ENCODE measurements at places on chromosomes 6 and 20.

DNA sequence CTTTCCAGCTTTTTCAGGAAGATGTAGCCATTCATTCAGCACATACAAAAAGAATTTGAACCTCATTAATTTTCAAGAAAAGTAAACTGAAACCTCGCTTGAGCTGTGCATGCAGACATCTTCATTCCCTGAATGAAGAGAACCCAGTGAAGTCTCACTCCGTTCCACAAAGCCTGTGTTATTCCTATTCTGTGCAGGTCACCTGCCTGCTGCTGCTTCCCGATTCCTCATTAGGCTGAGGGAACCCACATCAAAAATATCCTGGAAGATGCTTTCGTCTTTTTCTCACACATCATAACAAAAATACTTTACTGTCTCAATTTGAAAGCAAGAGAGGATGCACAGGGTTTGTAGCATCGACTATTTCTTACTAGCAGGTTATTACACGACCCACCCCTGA, 40.1 kb downstream of the TRMT6 start:
- no peak for DNase-seq

- DNase-seq = no peak
Observed at GRCh38 chr6:11758878-11759277, 19.7 kb downstream of the ADTRP start.

GRCh38 chr6:161747506-161747905, 473.6 kb upstream of the AGPAT4 start:
- DNase-seq = no peak

DNA sequence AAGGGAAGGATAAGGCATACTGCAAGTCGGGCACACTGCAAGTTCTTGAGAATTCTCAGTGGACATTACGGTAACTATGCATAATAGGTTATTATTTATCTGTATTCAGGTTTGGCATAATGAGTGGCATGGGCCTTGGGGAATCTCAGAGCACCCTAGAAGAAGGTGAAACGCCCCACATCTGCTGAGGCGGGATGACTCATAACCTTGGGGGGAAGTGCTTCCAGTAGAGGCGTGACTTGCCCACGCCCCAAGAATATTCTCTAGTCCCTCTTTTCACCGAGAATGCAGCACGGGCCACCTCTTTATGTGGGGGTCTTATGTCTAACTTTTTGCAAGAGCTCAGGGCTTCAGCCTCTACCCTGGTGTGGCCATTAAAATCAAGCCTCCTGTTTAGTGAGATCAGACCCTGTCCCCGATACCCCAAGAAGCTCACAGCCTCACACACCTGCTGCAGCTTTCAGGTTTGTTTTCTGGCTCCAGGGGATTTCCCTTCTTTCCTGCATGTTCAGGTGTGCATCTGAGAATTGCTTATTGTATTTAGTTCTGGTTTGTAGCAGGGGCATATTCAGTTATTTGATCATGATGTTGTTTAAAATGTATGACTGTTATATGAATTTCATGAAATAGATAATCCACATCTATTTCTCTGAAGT, 19.1 kb downstream of the ZFP64 start:
- DNase-seq = no peak

DNA sequence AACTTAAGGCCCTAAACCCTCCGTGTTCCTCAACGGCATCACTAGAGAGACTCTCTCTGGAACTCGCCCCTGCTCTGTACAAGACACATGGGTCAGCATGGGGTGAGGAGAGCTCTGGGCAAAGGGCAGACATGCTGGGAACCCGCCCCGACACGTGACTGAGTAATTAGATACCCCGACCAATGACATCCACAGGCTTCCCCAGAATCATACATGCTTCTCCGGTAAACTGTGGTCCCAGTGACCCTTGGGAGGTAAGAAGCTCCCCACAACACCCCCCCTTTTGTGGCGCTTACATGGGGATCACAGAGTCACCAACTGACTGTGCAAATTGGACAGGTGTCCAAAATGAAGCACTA, 31.7 kb upstream of the RPS6KA2 start:
- no peak for DNase-seq

DNA sequence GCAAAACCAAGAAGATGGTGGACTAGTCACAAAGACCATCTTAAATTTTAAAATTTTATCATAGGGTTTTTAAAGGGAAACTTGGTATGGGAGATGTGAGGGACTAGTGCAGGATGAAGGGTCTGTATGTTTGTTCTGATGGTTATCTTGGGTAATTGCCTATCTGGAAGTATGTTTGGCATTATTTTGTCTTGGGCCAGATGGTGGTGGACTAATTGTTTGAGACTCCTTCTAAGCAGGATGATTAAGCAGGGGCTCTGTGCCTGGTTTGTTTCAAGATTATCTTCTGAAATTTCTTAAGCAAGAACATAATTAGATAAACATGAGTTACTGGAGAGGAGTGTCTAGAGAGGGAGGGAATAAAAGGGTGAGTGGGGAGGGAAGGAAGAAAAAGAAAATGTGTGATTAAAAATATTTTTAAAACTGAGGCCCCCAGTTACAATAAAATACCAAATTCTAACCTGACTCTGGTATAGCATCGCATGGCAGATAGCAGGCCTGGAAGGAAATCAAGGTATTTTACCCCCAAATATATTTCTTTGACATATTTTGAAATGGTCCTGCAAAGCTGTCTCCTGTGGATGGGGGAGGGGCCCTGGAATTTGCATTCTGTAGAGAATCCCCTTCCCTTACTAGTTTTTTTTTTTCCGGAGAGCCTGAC, 49.9 kb upstream of the FAM184A start:
- DNase-seq = no peak

DNA sequence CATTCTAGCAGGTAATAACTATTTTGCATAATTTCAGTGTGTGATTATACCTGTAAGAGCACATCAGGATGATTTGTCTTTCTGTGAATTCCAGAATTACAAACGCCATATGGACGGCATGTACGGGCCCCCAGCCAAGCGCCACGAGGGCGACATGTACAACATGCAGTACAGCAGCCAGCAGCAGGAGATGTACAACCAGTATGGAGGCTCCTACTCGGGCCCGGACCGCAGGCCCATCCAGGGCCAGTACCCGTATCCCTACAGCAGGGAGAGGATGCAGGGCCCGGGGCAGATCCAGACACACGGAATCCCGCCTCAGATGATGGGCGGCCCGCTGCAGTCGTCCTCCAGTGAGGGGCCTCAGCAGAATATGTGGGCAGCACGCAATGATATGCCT, 122.7 kb downstream of the TMEM242 start:
- no peak for DNase-seq

DNA sequence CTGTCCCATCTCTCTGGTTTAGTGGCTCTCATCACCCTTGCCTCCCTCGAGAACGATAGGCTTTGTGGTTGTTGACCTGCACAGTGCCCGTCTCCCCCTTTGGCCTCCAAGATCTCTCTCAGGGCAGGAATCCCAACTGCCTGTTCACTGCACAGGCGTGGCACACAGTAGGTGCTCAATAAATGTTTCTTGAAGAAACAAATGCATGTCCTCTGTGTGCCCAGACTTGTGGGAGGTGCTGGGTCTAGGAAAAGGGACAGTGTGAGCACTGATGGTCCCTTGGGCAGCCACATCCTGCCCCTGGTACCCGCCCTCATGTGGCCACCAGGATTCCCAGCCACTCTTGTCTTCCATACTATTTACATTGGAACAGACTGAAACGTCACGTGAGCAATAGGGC, 2.6 kb upstream of the BPIFB6 start:
- DNase-seq = no peak

DNA sequence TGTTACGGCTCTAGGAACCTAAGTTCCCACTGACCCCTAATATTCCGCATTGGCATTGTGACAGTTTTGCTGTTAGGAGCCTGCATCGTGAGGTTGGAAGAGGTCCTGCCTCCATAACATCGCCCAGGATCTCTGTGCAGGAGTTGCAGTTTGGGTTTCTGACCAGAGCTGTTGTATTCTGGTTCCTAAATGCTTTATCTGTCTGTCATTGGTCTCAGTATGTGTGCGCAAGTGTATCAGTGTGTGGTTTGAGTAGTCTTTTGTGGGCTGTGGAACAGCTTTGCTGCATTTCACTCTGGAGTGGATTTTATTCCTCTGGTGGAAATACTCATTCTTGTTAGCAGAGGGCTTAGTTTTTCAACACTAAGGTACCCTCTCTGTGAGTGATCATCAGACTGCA, 95.6 kb downstream of the CDYL start:
- DNase-seq = no peak

GRCh38 chr20:34332262-34332920, 29.2 kb upstream of the AHCY start:
- no peak for DNase-seq

- no peak for DNase-seq
Observed at GRCh38 chr6:10720265-10720959, 2.5 kb upstream of the TMEM14C start.

GRCh38 chr20:40681684-40682083, 7.4 kb downstream of the MAFB start:
- DNase-seq = no peak

GRCh38 chr6:137536104-137536773, 42.0 kb upstream of the OLIG3 start:
- DNase-seq = no peak

- DNase-seq = no peak
Observed at GRCh38 chr6:50390416-50390815, 322.9 kb upstream of the TFAP2D start.

- DNase-seq = no peak
Observed at GRCh38 chr6:153301602-153302001, 170.5 kb upstream of the RGS17 start.

DNA sequence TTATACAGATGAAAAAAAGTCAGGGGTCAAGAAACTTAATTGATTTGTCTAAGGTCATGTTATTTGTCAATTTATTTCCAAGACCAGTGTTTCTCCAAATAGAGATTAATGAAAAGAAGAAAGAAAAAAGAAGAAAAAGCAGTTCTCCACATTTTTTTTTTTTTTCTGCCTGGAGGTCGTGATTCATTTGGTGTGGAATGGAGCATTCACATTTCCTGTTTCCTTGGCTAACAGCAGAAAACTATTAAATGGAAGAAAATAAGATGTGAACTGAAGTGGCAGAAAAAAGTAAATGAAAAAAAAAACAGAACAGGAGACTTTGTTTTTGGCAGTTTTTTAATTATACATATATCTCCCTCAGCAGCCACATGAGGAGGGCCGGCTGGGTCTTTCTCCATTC, 470.8 kb upstream of the ZNF337 start:
- DNase-seq = no peak

GRCh38 chr6:85461798-85462170, 11.9 kb downstream of the NT5E start:
- no peak for DNase-seq

DNA sequence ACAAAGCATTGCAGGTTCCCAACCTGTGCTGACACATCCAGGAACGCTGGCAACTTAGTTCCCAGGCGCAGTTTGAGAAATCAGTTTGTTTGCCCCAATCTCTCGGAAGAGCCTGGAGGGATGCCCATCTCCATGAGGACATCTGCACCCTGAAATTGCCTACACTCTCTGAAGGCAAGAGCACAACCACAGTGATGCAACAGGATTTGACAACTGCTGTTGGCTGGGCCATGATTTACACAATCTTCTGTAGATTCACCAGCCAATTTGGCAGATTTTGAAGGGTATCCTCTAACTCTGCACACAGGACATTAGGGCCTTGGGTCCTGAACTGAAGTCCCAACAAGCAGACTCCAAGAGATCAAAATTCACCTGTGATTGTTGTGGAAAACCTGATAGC, 3.4 kb downstream of the APMAP start:
- DNase-seq = no peak

GRCh38 chr6:126134491-126134890, 148.2 kb downstream of the TRMT11 start:
- no peak for DNase-seq

DNA sequence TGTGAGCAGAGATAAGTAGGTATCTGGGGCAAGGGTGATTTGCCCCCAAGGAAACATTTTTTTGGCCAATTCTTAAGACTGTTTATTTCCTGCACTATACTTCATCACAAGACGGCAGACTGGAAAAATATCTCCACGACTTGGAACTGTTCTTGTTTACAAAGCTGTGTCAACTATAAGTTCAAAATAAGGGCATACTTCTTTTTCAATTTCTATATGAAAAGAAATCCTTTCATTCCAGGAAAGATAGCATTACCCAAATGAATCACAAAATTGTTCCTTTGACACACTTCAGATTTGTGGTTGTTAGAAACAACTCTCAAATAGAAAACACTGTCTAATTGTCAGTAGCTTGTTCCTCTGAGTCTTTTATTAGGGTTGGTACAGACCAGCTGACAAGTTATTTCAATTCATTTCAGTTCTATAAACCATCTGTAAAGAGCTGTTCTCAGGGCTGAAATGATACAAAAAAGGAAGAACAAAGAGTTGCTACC, 212.9 kb upstream of the PRDM1 start:
- DNase-seq = no peak

- DNase-seq = no peak
Observed at GRCh38 chr6:168183613-168183970, 104.6 kb upstream of the FRMD1 start.

DNA sequence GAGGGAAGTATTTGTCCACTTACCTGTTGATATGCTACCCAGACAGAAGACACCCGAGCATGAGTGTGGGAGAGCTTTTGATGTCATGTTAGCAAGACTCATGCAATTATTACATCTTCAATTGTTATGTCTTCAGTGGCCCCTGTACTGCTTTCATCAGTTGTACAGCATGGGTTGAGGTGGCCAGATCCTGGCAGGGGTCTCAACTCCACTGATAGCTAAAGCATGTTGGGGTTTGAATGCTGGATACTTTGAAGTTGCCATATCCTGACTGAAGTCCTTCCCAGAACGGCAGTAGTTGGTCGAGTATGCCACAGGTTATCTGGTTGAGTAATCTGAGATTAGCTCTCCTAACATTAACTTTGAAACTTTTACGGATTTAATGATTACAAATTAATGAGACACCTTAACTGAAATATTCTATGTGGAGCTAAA, 46.7 kb downstream of the LRRN4 start:
- no peak for DNase-seq

- peak; percentile 84 for DNase-seq
Observed at GRCh38 chr6:135935941-135936601, 84.6 kb downstream of the PDE7B start.

DNA sequence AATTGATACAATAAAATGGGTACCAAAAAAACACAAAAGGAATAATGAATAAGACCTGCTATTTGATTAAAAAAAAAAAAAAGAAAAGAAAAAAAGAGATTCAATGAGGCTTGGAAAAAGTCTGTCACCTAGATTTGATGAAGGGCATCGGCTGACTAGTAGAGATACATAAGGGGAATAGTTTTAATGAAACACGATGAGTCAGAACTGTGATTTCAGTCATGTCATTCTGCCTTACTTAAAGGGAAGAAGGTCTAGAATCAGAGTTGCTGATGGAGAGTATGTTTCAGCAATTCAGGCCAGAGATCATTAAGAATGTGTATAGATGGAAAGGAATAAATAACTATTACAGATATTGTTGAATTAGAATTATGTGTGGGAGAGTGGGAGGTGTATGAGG, 565.9 kb upstream of the RNF217 start:
- DNase-seq = no peak

GRCh38 chr20:56143759-56144158, 104.8 kb upstream of the MC3R start:
- DNase-seq = no peak

GRCh38 chr6:115612216-115612615, 448.5 kb downstream of the FRK start:
- no peak for DNase-seq
